ENCODE measurements at places on chromosomes 2 and 18.

GRCh38 chr2:133515271-133515670, 53.0 kb downstream of the NCKAP5 start:
- DNase-seq = no peak

GRCh38 chr2:143422681-143423080, 293.5 kb downstream of the ARHGAP15 start:
- no peak for DNase-seq

GRCh38 chr2:127014630-127015029, 92.3 kb downstream of the BIN1 start:
- peak; percentile 87 for DNase-seq

DNA sequence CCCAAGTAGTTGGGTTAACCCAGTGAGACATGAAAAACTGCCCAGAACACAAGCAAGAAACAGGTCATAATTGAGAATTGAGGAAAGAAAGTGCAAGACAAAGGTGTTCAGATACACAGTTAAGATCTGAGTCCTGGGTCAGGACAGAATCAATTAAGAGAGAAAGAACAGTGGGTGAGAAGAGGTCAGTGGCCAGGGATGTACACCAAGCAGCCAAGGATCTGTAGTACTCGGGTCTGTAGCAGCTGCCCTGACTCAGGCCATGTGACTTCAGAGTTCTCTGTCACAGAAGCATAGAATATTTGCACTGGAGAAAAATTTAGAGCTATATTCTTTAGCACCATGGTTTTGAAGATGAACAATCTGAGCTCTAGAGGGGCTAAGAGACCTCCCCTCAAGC, 141.6 kb downstream of the SLC8A1 start:
- DNase-seq = no peak

GRCh38 chr2:203584784-203585183, 49.7 kb upstream of the RAPH1 start:
- no peak for DNase-seq

DNA sequence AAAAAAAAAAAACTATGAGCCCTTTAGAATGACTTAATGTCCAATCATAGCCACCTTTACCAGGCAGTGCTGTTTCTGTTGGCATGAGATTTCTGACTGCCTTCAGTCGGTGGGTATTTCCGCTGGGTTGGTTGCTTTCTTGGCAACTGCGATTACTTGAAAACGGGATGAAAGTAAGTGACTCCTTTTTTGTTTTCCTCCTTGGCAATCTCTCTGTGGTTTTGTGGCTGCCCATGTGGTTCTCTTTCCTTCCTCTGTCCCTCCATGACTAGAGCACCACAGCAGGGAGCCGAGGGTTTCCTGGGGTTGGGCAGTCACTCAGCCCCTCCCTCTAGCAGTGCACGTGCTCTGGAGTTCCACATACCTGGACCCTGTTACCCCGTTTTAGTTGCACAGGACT, 112.1 kb downstream of the KLHL29 start:
- DNase-seq = peak; percentile 35

DNA sequence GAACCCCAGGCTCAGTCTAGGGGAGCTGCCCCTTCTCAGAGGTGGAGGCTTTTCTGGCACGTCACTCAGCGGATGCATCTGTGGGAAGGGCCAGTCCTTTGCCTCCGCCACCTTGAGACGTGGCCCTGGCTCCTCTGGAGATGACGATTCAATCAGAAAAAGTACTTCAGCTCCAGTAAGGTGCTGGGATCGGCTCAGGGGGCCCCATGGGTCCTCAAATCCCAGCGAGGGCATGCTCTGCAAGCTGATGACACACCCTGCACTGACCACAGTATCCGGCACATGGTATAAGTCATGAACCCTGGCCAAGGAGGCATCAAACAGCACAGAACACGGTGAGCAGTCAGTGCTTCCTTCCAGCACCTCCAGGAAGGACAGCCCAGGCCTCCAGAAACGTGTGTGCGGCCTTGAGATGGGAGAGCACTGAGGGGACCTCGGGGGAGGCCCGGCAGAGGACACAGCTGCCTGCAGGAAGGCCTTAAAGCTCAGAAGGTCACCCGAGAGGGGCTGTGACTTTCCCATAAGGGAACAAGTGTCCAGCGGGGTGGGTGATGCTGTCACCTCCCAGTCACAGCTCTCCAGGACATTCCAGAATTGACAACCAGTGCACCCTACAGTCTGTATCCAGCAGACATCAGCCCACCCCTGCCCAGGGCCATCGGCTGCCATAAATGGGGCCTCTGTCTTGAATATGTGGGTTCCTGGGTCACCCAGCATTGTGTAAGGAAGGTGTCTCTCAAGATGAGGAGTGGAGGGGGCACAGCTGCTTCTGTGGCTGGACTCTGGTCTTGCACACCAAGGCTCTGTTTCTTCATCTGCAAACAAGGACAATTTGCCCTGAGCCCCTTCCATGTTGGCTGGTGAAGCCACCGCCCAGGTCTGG, 205.8 kb downstream of the NDUFA10 start:
- DNase-seq = no peak

GRCh38 chr18:67453901-67454300, 62.6 kb downstream of the DSEL start:
- no peak for DNase-seq

- DNase-seq = peak; percentile 73
These were observed 112.6 kb upstream of the MC4R start for GRCh38 chr18:60485201-60485600.

DNA sequence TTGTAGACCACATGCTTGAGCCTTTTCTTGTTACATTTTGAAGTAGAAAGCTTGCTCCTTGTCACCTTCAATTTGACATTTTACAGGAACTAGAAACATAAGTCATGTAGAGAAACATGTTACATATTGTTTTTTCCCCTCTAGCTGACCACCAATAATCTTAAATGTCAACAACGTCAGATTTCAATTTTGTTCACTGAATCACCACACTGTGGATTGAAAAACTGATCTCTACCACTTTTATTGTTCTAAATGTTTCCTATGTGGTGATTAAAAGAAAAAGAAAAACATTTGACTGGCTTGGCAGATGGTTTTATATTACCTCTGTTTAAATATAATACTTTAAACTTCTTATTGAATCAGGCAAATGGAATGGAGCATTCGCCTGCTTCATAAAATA, 87.7 kb downstream of the DSEL start:
- DNase-seq = peak; percentile 69

DNA sequence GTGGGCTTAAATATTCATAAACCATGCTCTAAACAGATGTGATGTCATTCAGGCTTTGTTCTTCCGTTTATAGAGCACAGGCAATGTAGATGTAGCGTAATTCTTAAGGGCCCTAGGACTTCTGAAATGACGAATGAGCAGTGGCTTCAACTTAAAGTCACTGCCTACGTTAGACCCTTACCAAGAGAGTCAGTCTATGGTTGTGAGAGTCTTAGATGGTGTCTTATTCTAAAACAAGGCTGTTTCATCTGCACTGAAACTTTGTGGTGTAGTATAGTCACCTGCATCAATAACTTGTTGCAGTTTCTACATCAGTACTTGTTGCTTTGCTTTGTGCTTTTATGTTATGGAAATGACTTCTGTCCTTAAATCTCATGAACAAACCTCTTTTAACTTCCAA, 56.0 kb downstream of the PIK3C3 start:
- no peak for DNase-seq

DNA sequence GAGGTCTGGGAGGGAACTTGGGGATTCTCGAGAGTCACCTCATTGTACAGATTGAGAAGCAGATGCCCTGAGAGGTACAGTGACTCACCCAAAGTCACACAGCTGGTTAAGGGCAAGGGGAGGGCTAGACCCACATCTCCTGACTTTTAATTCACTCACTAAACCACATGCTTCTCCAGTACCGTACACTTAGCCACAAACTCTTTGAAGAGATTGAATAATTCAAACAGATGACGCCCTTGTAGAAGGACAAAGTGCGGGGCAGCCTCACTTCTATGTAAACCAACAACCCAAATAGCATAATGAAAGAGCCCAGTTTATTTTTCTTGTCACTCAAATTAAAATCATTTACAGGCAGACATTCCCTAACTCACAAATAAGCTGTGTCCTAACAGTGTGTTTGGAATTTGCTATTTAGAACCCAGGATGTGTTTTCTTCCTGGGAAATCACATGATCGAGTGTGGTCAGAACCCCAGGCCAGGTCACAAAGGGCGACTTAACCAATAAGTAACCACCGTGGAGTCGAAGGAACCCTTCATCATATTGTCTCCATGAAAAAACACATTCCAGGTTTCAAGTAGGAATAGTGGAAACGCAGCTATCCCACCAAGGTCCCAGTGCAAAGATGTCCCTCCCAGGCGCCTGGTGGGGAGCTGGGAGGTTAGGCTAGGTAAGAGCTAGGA, 35.8 kb upstream of the PTPN4 start:
- no peak for DNase-seq
